ENCODE measurements at places on chromosomes 4 and X. TPM values are rescaled to one million over a fixed set of nuclear protein-coding genes. Genes with fewer than 3 reads are reported as not detected.

F8A3 gene
- total RNA-seq, result not detected

DDX53 gene
- not detected for total RNA-seq

LYAR gene
- 8.6 TPM for total RNA-seq

RIPPLY1 gene
- not detected for total RNA-seq

OTUD6A gene
- total RNA-seq, result not detected

PHKA1 gene
- total RNA-seq, result 2.3 TPM

SULT1B1 gene
- total RNA-seq, result 13.7 TPM

CCNB3 gene
- total RNA-seq, result under 0.01 TPM

FAM13A gene
- 17.4 TPM for total RNA-seq

DHRSX gene
- 28.4 TPM for total RNA-seq

SOX3 gene
- not detected for total RNA-seq

LAGE3 gene
- total RNA-seq, result 16.4 TPM

GATA1 gene
- not detected for total RNA-seq

RHOXF2 gene
- total RNA-seq, result not detected

STBD1 gene
- 4.5 TPM for total RNA-seq

SPIN4 gene
- 1.1 TPM for total RNA-seq

SLC10A4 gene
- not detected for total RNA-seq

AP1AR gene
- 11.6 TPM for total RNA-seq

S100G gene
- total RNA-seq, result not detected

TCEAL3 gene
- total RNA-seq, result 27.8 TPM

DTHD1 gene
- not detected for total RNA-seq

LAP3 gene
- total RNA-seq, result 111 TPM

GPR78 gene
- total RNA-seq, result 1.4 TPM

AKAP14 gene
- total RNA-seq, result not detected

PRRG1 gene
- total RNA-seq, result 2.2 TPM

TMEM255A gene
- not detected for total RNA-seq

SGCB gene
- 22.1 TPM for total RNA-seq

KCNIP4 gene
- total RNA-seq, result not detected

TEX11 gene
- not detected for total RNA-seq

ERAS gene
- not detected for total RNA-seq

TMEM150C gene
- 1.5 TPM for total RNA-seq

FGFR3 gene
- 0.83 TPM for total RNA-seq

PHOX2B gene
- not detected for total RNA-seq

ANOS1 gene
- 11.7 TPM for total RNA-seq

MAGEE1 gene
- total RNA-seq, result 0.94 TPM

TCEAL7 gene
- total RNA-seq, result 5.9 TPM

GUCY1A1 gene
- total RNA-seq, result 0.08 TPM

SUPT20HL2 gene
- not detected for total RNA-seq

NLRP2B gene
- total RNA-seq, result not detected

MAGEB10 gene
- not detected for total RNA-seq

HDAC6 gene
- total RNA-seq, result 25.6 TPM

IL2RG gene
- total RNA-seq, result not detected

RASGEF1B gene
- 1.5 TPM for total RNA-seq

CTAG1A gene
- total RNA-seq, result not detected

HSD17B13 gene
- 0.12 TPM for total RNA-seq

MECP2 gene
- 11.0 TPM for total RNA-seq

RBM47 gene
- 0.38 TPM for total RNA-seq

BBS12 gene
- total RNA-seq, result 4.1 TPM

BANK1 gene
- 0.08 TPM for total RNA-seq

ARMCX2 gene
- total RNA-seq, result 59.8 TPM

NSG1 gene
- 35.2 TPM for total RNA-seq

SPRY1 gene
- 21.9 TPM for total RNA-seq

SORBS2 gene
- total RNA-seq, result 4.8 TPM

BBS7 gene
- total RNA-seq, result 26.7 TPM

CENPE gene
- 3.9 TPM for total RNA-seq

DMRTC1 gene
- not detected for total RNA-seq

USP17L26 gene
- total RNA-seq, result not detected

HTRA3 gene
- 6.8 TPM for total RNA-seq

Data from smooth muscle cell of the coronary artery (primary cell).